EL (cell line): ENCODE measurements at places on chromosomes 4 and X.

GRCh38 chrX:103098488-103098887, 5.5 kb upstream of the NXF3 start:
- no peak for DNase-seq

- no peak for DNase-seq
Measured at GRCh38 chr4:82818664-82819662, 20.4 kb upstream of the SCD5 start.

GRCh38 chr4:2745981-2746806, 9.9 kb downstream of the TNIP2 start:
- peak; percentile 85 for DNase-seq

- no peak for DNase-seq
Measured at GRCh38 chr4:101028886-101029285, 318.4 kb downstream of the PPP3CA start.

DNA sequence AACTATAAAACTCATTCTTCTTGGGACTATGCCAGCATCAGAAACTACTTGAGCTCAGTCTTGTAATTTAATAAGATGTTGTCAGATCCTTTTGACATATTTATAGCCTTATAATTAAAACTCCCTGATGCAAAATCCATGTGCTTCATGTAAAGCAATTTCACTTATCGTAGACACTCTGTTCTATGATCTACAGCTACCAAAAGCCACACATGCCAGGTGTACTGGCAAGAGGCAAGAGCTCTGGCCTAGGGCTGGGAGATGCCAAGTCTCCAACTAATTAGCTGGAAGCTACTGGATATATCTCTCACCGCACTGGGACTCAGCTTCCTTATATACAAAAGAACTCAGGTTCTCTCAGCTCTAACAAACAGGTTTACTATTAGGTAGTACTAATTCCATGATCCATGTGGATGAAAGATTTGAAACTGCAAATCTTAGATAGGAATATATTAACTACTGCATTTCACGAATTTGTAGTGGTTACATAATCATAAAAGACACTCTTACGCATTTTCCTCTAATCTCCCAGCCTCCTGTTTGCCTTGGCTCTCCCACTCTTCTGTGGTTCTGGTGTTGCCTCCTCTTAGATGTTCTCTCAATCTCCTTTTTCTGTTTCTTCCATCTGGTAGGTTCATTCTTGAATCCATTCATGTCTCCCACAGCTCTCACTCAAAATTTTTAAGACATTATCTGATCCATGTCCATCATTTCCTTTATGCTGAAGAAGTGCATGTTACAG, 103.0 kb downstream of the HHIP start:
- no peak for DNase-seq

DNA sequence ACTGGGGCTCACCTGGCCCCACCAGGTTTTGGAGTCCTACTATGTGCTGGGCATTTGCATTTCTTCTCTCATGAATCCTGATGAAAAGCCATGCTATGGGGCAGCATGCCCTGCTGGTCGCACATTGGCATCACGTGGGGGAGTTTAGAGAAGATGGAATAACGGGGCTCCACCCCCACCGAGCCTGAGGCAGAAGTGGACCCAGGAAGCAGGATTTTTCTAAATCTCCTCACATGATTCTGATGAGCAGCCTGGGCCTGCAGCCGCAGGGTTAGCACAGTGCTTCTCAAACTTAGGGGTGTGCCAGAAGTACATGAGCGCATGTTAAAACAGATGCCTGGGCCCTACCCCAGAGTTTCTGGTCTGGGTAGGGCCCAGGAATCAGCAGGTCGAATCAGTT, 4.6 kb upstream of the SORCS2 start:
- DNase-seq: no peak

- no peak for DNase-seq
Measured at GRCh38 chr4:159016593-159017024, 86.3 kb upstream of the RAPGEF2 start.

DNA sequence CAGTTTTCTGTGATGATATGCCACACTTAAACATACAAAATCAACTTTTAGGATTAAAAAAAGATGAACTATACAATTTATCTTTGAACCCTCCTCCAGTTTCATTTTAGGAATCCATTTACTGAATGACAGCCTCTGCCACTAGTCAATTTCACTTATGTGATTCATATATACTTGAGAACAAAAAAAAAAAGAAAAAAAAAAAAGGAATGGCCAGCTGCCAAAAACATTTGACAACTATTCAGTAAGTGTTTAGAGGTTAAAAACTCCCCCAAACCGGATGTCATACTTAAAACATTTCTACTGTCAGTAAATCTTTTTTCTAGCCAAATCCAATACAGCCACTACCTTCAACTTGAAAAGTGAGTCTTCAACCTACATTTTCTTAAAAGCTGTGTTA, 266.7 kb upstream of the MAGEB2 start:
- peak; percentile 12 for DNase-seq

- peak; percentile 86 for DNase-seq
Measured at GRCh38 chr4:112234952-112235609, 3.5 kb downstream of the AP1AR start.

GRCh38 chr4:113476800-113477199, 284.7 kb downstream of the CAMK2D start:
- DNase-seq: peak; percentile 36

- no peak for DNase-seq
Measured at GRCh38 chr4:22708961-22709360, 16.2 kb downstream of the GBA3 start.

DNA sequence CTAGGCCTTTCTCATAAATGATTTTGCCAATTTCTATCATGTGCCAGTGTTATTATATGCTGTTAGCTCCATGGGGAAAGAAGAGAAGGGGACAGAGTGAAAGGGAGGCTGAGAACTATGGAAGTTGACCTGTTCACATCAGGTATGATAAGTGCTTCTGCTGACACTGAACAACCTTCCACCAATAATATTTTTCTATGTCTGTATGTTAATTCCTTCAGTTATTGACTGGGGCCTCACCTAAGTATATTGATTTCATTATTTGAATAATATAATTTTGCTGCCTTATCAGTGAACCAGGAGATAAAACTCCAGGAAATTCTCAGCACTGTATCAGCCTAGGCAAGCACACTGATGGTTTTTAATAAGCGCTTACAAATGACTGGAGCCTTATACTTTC, 262.8 kb downstream of the SNCA start:
- no peak for DNase-seq

GRCh38 chr4:71587995-71588394, 195.9 kb downstream of the GC start:
- DNase-seq: no peak

GRCh38 chr4:153535772-153536513, 69.8 kb downstream of the TMEM131L start:
- no peak for DNase-seq

- DNase-seq: no peak
Measured at GRCh38 chr4:96784336-96784735, 944.4 kb downstream of the PDHA2 start.

- no peak for DNase-seq
Measured at GRCh38 chr4:73702796-73703287, 37.5 kb upstream of the CXCL8 start.

GRCh38 chr4:19021617-19022016, 1000.1 kb upstream of the LCORL start:
- no peak for DNase-seq

DNA sequence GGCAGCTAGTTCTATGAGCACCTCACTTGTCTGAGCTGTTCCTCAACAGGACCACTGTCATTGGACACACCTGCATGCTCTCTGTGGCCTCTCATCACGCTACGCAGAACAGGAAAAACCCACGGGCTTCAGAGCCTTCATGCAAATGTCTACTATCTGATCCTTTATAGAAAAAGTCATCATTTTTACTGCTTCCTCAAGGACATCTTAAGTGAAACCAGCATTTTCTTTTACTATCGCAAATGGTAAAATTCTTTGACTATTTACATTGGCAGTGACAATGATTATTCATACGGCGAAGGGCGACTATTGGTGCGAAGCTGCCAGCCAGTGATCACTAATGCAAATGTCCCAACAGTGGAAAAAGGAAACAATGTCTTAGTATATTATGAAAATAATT, 147.0 kb downstream of the AFAP1 start:
- no peak for DNase-seq

DNA sequence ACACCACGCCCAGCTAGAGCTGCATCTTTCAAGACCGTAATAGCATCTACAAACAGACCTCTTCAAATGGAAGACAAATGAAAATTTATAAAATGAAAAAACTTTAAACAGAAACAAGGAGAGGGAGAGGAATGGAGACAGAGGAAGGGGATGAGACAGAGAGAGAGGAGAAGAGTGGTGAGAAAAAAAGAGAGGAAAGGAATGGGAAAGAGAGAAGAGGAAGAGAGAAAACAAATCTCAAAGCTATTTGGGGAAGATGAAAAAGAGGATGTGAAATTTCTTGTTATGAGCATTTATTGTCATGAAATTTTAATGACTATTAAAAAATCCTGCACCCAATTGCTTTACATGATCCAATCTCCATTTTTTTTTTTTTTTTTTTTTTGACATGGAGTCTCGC, 726.9 kb downstream of the GRID2 start:
- DNase-seq: no peak

DNA sequence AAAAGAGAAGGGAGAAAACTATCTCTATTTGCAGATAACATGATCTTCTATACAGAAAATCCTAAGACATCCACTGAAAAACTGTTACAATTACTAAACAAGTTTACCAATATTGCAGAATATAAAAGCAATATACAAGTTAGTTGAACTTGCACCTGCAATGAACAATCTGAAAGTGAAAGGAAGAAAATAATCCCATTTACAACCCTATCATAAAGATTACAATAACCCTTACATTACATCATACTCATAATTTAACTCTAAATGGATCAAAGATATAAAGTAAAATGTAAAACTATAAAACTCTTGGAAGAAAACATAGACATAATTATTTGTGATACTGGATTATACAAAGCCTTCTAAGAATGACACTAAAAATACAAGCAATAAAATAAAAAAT, 77.2 kb downstream of the GSTCD start:
- no peak for DNase-seq

DNA sequence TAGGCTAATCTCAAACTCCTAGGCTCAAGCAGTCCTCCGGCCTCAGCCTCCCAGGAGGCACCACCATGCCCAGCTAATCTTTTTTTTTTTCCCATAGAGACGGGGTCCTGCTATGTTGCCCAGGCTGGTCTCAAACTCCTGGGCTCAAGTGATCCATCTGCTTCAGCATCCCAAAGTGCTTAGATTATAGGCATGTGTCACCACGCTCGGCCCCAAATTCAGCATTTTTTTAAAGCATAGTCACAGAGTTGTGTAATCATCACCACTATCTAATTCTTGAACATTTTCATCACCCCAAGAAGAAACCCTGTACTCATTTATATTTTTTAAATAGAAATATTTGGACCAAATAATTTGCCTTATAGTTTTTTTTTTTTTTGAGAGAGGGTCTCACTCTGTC, 10.3 kb downstream of the CENPI start:
- peak; percentile 79 for DNase-seq

GRCh38 chr4:40933272-40934053, 183.7 kb downstream of the NSUN7 start:
- no peak for DNase-seq

DNA sequence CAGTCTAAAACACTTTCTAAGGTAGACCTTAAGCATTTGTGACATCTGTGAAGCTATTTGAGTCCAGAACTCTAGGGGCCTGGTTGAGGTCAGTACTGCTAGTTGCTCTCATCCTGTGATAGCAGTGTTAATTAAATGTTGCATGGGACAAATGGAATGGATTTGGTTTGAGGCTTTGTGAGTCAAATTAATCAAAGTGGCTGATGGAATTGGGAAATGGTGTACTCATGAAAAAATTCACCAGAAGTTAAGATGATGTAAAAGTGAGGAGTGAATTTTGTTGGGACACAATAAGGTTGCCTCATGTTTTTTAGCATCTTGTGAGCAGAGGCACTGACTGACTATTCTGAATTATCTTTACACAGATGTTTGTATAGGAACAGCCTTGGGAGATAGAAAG, 99.2 kb upstream of the ARSJ start:
- DNase-seq: peak; percentile 13

DNA sequence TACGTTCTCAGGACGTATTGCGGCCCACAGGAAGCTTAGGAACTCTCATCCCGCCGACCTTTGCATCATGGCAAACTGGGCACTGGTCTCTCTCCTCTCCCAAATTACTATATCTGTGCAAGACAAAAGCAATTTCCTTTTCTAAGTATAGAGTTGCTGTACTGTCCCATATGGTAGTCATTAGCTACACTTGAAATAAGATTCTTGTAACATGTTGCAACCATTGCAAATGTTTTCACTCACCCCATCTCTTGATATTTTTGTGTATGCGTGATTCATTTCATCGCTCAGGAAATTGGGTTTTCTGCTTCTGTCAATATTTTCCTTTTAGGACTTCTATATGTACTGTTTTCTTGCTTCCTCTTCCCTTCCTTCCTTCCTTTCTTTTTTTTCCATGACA, 15.7 kb downstream of the ARMCX6 start:
- DNase-seq: peak; percentile 10

DNA sequence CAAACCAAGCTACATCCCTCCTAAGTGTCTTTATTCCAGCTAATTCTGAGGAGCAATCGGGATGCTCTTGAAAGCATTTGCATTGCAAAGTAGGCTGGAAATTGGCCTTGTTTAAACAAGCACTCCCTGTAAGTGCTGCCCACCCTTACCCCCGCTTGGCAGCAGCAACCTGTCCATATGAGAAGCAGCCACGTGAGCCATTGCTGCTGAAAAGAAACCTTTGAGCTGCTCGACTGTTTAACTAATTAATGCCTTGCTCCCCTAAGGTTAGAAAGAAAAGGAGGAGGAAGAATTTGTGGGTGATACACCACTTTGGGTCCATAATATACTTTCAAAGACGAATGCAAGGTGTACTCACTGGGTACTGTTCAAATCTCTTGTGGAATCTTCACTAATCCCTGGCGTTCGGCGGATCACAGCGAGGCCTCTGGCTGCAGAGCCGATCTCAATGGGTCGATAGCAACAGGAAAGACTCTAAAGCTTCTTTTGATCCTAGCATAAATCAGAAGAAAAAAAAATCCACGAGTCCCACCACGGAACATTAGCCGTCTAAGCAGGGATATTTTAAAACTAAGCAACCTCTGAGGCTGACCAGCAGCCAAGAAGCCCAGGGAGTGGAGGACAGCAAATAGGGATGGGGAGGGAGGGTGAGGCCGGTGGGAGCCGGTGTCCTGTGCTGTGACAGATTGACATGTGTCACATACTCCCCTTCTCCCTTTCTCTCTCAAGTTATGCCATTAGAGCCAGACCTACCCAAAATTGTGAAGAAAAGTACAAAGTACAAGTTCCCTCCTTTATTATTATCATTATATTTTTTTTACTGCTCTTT, 37.2 kb upstream of the MGST2 start:
- no peak for DNase-seq

GRCh38 chr4:36277533-36277932, 3.9 kb upstream of the DTHD1 start:
- DNase-seq: no peak
